ENCODE measurements at places on chromosomes 12 and 14.
A peak's percentile ranks its signal among the peaks of the same experiment; 100 is the strongest.

DNA sequence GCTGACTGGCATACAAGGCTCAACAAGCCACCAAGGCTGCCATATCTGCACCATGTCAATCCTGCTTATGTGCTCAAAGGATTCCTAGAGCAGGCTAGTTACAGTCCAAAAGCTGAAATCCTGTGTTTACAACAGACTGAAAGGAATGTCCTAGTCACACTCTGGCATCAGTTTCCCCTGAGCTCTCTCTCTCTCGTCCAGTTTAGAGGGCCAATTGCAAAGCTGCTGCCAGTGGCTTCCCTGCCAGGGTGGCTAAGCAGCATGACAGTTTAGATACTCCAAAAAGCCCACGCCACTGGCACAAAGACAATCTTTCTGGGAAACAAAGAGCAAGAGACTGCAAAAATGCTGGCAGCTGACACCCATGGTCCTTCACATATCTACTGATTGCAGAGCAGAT is 392.1 kb downstream of the RPS29 start:
- DNase-seq = no peak

- DNase-seq = no peak
These were observed 37.3 kb downstream of the ARL6IP4 start for GRCh38 chr12:123017753-123018152.

DNA sequence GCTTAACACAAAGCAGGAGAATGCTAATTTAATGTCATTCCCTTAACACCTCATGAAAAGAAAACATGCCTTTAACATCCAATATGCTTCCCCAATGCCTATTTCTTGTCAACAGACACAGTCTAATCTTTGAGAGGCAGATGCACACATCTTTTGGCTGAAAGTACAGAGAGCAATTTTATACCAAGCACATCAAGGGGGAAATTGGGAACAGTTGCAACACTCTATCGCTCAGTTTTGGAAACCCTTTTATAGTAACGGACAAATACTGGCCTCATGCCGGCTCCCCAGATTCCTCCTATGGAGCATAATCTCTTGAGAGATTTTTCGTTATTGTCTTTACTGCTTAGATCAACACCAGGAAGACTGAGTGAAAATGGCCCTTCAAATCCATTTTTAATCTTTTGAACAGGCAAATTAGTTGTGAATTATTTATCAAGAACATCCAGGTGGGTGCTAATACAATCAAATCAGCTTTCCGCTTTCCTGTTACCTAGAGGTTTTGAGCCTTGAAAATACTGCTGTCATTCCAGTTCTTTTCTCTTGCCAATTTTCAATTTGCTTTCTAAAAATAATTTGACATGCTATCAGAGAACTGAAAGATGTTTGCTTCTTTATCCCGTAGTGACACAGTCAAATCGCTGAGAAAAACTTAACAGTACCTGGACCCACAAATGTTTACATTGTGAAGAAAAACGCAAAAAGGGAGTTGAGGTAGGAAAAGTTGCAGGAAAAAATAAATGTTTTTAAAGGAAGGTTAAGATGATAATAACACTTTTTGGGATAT is 60.7 kb upstream of the CAND1 start:
- DNase-seq = no peak

DNA sequence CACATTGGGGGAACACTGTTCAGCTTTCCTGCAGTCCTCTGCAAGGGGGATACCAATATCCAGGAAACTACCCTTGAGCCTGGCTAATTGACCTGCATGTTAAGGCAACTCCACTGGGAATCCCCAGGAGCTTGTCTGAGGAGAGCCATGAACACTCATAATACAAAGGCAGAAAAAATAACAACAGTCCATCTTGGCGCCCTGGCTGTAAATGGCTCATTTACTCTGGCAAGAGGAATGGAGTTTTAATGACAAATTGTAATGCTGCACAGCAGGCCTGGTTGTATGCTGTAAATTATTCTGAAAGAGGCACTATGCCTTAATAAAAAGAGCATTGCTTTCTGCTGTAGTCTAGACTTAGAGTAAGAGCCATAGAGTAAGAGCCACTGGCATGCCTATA is 58.3 kb downstream of the SLC8A3 start:
- DNase-seq = no peak

- no peak for DNase-seq
These were observed 135.7 kb upstream of the SLC16A7 start for GRCh38 chr12:59459966-59460660.

DNA sequence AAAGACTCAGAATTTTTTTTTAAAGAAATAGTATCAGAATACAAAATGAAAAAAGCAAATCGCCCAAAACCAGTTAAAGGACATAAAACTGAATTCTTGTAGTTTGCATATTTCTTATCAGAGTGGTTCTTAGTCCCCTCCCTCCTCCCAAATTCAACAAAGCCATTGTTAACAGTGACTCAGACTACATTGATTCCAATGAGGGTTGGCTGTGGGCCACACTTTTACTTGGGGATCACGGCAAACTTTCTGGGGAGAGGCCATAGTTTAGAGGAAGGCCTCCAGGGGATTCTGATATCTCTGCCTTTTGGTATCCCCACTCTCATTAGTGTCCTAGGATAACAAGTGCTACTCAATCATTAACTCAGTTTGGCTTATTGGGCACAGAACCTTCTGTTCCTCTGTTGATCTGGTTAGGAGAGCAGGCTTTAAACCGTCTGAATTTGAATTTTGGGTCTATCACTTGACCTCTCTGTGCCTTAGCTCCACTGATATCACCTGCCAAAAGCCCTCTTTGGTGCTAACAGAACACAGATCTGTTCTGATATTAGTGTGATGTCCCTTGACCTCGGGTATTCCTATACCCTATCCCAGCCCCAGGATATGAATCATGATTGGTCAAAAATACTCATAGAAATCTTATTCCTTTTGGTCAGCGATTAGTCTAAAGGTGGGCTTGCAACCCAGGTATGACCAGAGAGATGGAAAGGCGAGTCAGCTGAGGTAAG is 45.2 kb upstream of the APPL2 start:
- DNase-seq = no peak

GRCh38 chr12:51247523-51248206 is 9.0 kb downstream of the DAZAP2 start:
- no peak for DNase-seq

DNA sequence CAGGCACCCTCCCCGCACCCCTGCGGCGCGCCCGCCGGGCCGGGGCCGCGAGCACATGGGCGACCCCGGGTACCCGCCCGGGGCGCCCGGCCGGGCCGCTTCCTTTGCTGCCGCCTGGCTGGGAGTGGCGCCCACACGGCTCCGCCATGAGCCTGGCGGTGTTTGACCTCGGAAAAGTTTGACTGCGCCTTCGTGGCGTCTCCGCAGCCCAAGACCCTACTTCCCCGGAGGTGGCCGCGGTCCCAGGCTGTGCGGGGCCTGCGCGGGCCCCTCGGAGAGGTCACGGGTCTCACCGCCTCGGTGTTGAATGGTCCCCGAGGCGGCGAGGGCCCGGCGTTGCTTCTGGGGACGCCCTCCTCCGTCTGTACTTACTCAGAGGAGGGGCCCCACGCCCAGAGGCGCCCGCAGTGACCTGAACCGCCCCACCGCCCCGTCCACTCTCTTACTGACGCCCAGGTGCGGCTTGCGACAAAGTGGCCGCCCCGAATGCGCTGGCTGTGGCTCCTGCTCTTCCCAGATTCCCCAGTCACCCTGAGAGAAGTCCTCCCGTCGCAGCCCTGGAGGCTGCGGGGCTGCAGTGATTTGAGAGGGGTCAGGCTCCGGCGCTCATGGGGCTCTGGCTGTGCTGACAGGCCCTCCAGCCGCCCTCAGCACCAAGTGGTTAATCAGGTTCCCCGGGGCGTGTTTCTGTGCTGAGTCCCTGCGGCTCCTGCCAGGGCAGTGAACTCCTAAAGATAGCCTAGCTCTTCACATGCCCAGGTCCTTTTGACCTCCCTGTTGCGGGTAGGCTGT is 5.8 kb downstream of the KMT5A start:
- peak; percentile 82 for DNase-seq

DNA sequence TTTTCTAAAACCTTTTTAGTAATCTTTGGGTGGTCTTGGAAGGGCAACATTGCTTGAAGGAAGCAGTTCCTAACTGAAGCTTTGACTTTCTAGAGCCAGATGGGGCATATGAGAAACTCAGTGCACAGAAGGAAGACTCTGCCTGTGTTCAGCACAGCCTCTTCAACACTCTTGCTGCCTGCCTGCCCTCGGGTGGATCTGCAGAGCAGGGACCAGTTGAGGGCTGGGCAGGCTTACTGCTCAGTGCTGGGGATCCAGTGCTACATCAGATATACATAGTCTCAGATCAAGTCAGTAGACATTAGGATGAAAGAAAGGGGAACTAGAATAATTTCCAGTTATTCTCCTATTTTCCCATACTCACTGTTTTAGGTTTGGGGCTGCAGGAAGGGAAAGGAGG is 29.5 kb upstream of the TMX1 start:
- DNase-seq = no peak

DNA sequence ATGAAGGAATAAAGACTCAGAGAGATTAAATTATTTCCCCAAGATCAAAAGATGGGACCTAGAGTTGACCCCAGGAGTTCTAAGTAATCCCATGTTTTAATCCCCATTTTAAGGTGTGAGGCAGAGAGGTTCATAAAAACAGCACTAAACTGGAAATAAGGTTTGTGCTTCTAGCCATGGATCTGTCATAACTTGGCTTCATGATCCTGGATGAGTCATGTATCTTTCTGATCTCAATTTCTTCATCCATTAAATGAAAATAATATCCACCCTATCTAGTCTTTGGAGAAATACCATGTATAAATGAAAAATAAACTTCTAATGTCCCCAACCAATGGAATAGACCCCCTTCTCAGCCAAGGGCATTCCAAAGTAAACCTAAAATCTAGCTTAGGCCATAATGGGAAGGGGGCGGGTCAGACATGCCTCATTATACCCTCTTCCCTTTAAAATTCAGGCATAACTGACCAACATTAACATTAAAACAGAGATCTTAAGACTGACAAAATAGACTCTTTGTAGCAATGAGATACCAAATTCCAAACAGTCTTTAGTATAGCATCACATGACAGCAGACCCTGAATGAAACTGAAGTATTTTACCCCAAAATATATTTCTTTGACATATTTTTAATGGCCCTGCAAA is 47.8 kb downstream of the SLC41A2 start:
- no peak for DNase-seq

DNA sequence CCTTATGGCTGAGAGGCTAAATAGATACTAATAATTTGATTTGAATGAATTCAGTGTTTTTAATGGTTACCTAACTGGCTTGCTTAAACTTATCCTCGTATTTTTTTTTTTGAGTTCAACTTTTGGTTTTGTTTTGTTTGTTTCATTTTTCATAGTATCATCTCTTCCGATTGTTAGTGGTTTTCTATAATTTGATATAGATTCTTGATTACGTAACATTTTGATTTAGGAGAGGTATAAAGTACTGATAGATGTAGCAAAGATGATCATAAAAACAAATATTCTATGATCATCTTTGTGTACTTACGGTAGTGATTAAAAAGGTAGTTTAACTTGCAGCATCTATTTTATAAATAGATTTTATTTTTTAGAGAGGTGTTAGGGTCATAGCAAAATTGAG is 93.0 kb downstream of the ALX1 start:
- no peak for DNase-seq

DNA sequence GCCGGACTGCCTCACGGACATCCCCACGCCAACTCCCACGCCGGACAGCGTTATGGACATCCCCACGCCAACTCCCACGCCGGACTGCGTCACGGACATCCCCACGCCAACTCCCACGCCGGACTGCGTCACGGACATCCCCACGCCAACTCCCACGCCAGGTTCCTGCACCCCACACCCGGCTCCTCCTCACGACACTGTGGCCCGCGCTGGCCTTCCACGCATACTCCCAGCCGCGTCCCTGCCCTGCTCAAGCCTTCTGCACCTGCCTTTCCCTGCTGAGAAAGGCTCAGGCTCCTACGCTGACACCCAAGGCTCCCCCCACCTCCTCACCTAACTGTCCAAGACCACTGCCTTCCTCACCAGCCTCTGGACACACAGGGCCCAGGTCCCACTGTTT is 9.7 kb downstream of the CACNA2D4 start:
- DNase-seq = no peak

- no peak for DNase-seq
These were observed 185.1 kb downstream of the NUBPL start for GRCh38 chr14:31746326-31746725.

GRCh38 chr12:15819644-15820437 is 30.7 kb upstream of the EPS8 start:
- DNase-seq = no peak

- DNase-seq = no peak
These were observed 144.6 kb upstream of the CDKN3 start for GRCh38 chr14:54252072-54252730.
